ENCODE measurements at places on chromosomes 7 and 10. TPM values are rescaled to one million over a fixed set of nuclear protein-coding genes. Genes with fewer than 3 reads are reported as not detected.

NKX2-3 gene
- total RNA-seq, result not detected

MSMB gene
- total RNA-seq, result not detected

NODAL gene
- not detected for total RNA-seq

HOXA6 gene
- total RNA-seq, result 0.31 TPM

TWIST1 gene
- not detected for total RNA-seq

Measured in activated naive CD4-positive, alpha-beta T cell treated with anti-CD3 and anti-CD28 coated beads, Interleukin-2, amount 50 U/mL, for 72 hours (primary cell).